ENCODE measurements at places on chromosomes 2 and 18.
A peak's percentile ranks its signal among the peaks of the same experiment; 100 is the strongest.

- DNase-seq = no peak
These were observed 14.1 kb downstream of the SATB2 start for GRCh38 chr2:199443589-199444130.

DNA sequence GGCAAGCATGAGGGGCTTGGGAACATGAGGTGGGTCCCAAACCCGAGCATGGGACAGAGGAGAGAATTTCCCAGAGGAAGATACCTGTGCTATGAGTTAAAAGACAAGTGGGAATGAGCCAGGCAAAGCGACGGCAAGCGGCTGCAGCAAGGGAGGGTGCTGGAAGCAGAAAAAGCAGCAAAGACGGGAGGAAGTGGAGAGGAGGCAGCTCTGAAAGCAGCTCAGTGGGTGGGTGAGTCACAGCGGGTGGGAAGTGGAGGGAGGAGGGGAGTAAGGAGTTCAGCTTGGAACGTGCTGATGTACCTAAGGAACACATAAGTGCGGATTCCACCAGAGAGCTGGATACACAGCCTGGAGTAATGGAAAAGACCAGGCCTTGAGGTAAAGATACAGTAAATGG is 41.4 kb downstream of the THUMPD2 start:
- DNase-seq = no peak

GRCh38 chr2:104388296-104388695 is 465.6 kb upstream of the POU3F3 start:
- DNase-seq = no peak

DNA sequence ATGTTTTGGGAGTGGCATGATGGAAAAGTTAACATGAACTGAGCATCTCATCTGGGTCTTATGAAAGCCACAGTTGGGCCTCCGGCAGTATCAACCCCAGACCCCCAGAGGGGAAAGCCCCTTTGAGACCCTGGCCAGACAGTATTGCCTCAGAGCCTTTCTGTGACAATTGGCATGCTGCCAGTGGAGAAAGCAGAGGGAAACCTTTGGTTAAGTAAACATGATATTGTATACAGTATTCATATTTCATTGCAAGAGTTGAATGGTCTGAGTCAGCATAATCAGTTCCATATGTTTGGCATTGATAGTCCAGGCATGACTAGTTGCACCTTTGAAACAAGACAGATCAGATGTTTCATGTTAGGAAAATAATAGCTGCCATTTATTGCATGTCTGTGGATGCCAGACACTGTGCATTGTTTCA is 20.0 kb downstream of the MERTK start:
- DNase-seq = peak; percentile 29

DNA sequence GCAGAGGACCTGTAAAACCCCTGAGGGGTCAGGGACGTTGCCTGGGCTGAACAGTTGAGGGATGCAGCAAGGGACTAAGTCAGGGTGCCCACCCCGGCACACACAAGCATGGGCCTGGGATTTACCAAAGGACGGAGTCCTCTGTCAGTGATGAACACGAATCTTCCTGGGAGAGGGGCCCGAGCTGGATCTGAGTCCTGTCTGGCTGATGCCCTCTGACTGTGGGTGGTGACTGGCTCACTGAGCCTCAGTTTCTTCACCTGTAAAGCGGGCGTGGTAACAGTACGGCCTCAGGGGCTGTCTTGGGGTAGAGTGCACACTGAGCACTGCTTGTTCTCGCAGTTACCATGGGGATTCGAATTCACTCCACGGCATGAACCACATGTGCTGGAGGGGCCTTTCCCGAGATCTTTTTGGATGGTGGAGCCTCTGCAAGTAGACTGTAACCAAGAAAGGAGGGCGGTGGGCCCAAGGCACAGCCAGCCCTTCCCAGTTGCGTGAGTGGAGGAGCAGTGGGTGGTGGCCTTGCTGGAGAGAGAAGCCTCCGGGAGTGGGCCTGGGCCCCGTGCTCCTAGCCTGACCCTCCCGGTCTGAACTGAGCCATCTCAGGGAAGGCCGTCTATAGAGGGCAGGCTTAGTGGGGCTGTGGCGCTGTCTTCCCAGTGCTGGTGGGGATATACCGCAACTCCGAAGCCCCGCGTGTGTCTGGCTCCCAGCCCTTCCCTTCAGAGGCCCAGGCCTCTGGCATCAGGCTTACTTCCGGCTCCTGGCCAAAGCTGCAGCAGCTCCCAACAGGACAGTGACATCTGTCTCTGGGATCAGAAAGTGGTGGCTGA is 130.8 kb upstream of the HS6ST1 start:
- no peak for DNase-seq

- DNase-seq = no peak
These were observed 115.2 kb downstream of the INHBB start for GRCh38 chr2:120461092-120461491.

DNA sequence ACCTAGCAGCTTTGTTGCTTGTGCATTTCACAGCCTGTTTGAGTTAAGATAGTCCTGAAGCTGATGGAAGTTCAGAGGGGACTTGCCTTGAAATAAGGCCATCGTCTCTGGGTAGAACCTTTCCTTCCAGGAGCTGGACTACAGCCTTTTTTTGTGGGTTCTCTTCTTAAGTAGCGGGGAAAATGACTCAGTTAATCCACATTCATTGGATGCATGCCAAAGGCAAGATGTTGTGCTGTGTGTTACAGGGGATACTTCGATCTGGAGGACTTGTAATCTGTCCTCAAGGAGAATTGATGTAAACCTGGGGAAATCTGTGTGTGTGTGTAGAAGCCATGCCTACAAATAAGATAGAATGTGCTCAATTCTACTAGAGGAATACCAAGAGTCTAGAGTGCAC is 46.8 kb downstream of the RPIA start:
- no peak for DNase-seq

DNA sequence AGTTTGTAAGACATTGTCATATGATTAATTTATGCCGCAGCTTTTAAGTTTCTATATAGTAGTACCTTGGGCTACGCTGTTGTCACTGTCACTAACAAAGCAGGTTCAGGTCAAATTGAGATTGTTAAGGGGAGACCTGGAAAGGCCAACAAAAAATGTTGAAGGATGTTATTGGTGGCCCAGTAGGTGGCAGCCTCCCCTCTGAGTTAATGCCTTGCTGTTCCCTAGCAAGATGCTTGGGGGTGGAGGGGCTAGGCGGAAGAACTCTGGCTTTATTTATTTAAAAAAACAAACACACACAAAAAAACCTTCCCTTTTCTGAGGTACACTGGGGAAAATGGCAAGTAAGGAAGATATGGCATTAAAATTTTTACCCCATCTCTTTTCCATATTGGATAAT is 128.3 kb upstream of the ATP5MC3 start:
- no peak for DNase-seq

GRCh38 chr2:38907743-38908562 is 18.3 kb downstream of the ARHGEF33 start:
- no peak for DNase-seq

DNA sequence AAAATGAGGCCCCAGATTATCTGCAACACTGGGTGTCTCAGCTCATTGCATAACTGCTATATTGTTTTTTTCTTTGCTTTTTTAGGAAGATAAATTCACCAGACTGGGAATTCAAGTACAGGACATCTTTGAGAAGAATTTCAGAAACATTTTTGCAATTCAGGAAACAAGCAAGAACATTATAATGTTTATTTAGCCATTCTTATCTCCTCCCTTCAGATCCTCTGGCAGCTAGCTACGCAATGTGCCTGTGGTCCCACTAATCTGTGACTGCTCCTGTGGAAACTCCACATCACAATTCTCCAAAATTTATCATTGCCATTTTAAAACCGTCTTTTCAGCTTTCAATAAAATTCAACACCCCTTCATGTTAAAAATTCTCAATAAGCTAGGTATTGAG is 126.8 kb downstream of the SP100 start:
- DNase-seq = no peak

GRCh38 chr2:168294409-168294808 is 47.0 kb upstream of the STK39 start:
- DNase-seq = no peak

GRCh38 chr2:109510136-109511028 is 103.4 kb downstream of the SEPTIN10 start:
- DNase-seq = peak; percentile 56

DNA sequence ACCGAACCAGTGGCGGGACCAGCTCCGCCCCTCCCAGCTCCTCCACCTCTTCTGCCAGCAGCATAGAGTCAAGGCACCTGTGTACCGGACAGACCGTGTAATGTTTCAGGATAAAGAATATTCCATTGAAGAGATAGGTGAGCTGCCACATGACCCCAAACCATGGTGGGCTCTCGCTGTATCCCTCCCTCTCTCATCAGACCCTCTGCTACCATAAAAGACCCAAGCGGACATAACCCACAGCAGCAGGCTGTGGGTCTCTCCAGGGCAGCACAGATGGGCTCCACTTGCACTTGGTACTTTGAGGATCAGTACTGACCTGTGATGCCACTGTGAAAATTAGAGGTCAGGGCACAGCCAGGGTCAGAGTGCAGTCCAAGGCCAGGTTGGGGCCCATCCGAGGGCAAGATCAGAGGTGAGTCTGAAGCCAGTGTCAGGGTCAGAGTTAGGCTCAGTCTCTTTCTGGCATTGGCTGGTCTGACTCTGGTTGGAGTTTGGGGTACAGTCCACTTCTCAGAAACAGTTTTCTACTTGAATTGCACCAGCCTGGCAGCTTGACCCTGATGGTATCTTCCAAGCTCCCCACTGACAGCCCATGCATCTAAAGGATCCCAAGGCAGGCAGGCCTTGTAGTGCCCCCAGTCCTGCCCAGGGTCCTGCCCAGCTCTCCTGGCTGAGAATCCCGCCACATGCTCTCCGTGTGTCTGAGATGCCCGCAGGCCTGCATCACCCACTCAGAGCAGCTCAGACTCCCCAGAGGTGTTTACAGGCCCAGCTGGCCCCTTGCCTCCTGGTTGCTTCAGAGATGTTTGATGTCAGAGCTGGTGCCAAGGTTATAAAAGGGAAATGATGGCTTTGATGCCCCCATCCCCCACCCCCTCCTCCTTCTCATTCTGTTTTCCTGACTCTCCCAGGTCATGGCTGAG is 212.1 kb downstream of the DYSF start:
- DNase-seq = no peak

- no peak for DNase-seq
These were observed 522.8 kb upstream of the RAB6C start for GRCh38 chr2:129456691-129457090.

DNA sequence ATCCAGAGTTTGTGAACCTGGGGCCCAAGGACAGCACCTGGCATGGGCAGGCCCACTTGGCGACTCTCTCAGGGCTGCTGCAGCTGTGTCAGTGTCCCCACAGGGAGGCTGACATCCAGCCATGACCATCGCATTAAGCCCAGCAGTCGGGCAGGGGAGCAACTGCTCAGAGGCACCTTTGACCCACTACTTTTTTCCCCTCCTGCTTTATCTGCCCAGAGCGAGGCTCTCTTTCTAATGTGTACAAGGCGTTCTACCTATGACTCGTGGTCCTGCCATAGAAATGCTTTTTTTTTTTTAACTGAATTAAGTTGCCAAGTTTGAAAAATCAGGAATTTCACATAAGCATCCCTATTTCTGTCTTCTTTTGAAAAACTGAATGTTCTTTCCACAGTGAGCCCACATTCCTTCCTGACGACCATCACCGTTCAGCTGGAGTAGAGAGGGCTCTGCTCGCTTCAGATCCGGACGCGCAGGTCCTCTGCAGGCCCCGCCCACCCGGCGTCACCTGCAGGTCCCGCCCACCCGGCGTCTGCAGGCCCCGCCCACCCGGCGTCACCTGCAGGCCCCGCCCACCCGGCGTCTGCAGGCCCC is 403 bp upstream of the CLUL1 start:
- DNase-seq = peak; percentile 90

DNA sequence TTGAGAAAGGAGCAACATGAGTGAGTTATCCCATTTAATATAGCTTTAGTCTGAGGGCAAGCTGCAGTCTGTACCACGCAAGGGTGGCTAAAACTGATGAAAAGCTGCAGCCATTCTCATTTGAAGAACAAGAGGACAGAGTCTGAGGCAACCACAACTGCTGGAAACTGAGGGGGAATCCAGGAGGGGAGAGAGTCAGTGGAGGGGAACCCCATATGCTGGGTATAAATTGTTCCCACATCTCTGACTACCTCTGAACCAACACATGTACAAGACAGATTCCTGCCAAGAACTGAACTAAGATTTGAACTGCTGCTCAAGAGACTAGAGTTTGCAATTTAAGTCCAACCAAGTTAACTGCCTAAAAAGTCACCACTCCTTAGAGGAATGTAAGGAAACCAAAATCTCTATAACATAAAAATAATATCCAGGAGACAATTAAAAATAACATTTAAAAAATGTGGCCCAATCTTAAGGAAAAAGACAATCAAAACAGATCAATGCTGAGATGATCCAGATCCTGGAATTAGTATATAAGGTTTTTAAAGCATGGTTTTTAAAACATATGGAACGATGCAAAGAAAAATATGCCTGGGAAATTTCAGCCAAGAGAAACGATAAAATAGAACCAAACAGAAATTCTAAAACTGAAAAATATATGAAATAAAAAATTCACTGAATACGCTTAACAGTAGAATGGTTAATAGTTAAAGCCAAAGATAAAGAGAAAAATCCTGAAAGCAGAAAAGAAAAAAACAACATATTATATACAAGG is 11.2 kb downstream of the CWC22 start:
- no peak for DNase-seq

GRCh38 chr2:190791347-190791975 is 89.2 kb upstream of the GLS start:
- no peak for DNase-seq

GRCh38 chr2:221518201-221518934 is 53.7 kb downstream of the EPHA4 start:
- DNase-seq = no peak

DNA sequence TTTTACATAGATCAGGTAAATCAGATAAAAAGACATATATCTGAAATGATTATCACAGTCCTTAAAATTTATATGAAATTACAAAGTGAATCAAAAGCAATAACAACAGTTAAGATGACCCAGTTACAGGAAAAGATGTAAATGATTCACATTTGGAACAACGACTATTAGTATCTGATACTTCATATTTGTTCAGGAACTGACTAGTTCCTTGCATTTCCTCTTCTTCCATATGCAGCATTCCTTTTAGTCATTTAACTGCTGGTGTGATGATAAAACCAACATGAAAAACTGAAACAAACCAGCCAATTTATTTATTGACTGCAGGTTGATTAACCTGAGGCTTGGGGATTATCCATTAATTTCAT is 75.2 kb downstream of the RBMS1 start:
- no peak for DNase-seq

GRCh38 chr2:116810645-116811044 is 1003.8 kb upstream of the DDX18 start:
- no peak for DNase-seq

DNA sequence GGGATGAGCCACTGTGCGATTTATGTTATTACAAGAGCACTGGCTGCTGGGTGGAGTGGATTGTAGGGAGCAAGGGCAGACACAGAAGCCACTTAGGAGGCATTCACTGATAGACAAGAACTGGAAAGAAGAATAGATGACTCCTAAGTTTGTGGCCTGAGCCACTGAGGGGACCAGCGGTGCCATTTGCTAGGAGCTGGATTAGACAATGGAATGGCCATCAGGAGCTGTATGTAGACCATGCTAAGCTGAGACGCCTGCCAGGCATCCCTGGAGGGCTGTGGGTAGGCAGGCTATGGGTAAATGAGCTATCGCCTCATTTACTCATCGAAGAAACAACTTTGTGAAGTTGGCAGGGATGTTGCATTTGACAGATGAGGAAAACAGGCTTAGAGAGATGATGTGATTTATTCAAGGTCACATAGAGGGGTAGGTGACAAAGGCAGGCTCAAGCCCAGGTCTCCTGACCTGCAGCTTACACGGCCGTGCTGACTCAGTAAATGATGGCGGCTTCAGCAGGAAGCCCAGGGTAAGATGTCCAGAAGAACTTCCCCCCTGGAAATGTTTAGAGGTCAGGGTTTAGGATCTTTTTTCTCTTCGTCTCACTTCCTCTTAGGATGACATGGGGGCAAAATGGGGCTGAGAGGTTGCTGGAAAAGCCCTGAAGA is 2.8 kb downstream of the MFSD2B start:
- DNase-seq = no peak

Data from NCI-H2171 (cell line).